KBM-7 (cell line): ENCODE measurements at places on chromosomes 12 and 14.

DNA sequence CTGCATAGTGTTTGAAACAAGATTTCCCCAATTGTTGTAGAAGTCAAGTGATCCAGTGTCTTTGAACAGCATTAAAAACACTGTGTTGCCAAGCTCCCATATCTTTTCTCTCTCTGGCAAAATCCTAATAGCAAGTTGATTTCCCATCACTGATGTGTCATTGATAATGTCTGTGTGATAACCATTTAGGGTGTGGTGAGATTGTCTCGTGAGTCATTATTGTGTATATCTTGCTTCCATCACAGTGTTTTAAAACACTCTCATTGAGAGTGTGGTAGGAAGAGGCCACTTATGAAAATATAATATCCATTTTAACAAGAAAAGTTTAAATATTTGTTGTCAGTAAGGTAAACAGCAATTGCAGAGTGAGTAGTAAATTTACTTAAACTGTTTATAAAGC, 74.7 kb downstream of the PRORP start:
- no peak for DNase-seq

DNA sequence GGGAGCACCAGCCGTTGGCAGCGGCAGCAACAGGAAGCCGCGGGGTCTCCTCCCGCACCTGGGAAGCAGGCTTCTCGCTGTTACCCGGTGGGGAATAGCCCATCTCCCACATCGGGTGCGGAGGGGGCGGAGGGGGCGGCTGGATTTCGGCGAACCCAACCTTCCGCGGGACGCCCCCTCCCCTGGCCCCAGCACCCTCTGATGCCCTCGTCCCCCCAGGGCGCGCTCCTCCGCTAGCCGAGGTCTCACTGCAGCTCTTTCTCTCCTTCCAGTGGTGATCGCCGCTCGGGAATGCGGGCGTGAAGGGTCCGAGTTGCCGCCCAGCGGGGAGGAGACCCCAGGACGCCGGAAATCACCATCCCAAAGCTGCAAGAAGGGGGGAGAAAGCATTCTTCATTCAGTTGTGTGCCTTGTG, 303 bp downstream of the SAMD4A start:
- DNase-seq: no peak

DNA sequence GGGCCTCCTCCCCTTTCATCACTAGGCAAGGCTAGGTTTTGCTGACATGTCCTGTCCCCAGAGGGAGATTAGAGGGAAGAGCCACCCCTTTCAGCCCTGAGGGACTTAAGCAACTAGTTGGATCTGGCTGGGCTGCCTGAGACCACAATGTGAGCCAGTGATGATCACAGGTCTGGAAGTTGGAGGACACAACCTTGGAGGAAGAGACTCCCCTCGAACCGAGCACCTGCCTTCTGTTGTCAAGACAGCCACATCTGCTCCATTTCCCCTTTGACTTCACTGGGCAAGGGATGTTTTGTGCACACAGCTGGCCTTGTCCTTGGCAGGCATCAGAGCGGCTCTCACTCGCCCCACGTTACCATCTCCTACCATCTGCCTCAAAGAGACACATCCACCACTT, 31.4 kb downstream of the MVK start:
- no peak for DNase-seq

DNA sequence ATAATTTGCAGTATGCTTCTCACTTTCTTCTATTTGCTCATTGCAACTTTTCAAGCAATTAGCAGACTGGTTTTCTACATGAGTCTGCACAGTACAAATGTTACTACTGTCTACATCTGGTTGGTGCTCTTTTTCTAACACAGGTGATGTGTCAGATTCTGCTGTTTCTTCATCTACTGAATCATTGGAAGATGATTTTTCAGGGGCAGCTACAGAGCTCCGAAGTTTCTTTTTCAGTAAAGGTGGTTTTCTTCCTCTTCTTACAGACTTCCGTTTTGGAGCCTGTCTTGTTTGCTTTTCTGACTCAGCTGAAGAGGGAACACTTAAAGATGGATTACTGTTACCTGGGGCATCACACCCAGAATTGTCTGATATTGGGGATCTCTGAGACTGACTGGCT, 62.1 kb downstream of the SCAF11 start:
- DNase-seq: no peak

DNA sequence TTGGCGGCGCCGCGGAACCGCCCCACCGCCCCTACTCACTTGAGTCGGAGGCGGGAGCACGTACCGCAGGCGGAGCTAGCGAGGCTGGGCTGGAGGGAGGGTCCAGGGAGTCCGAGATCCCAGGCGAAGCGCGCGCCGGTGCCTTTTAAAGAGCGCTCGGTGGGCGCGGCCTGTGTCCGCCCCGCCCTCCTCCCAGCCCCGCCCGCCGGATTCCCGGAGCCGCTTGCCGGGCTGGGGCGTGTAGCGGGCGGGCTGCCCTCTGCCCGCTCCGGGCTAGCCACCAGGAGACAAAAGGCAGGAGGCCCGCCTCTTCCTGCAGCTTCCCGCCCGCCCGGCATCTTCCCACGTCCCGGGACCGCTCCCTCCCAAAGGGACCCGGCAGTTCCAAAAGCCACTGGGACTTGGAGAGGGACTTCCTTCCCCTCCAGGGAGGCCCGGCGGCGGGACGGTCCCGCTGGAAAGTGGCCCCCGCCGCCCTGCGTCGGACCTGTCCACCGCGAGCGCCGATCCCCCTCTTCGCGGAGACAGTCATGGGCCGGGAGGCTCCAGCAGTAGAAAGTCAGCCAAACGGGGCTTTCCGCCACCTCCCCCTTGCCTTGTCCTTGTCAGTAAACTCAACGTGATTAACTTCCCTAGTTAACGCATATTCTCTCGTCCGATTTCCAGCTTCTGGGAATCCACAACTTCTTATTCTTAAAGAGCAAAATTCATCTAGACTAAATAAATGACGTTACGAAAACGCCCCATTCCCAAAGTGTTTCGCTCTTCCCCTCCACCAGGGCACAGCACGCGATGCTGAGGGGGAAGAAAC, at the start of gene CSRP2:
TSS of gene CSRP2 (minus strand) at position 121 of the 811 bp plus-strand sequence. CDS start 12,759 bp downstream, outside the sequence.
- DNase-seq: peak; percentile 88

GRCh38 chr14:96470331-96470730, 31.9 kb upstream of the PAPOLA start:
- no peak for DNase-seq

- peak; percentile 73 for DNase-seq
These were observed 6.3 kb upstream of the TPCN1 start for GRCh38 chr12:113214895-113215400.

GRCh38 chr14:93496856-93497741, 66.4 kb downstream of the UNC79 start:
- DNase-seq: no peak

GRCh38 chr12:108918960-108919642, 39.2 kb downstream of the DAO start:
- DNase-seq: no peak

DNA sequence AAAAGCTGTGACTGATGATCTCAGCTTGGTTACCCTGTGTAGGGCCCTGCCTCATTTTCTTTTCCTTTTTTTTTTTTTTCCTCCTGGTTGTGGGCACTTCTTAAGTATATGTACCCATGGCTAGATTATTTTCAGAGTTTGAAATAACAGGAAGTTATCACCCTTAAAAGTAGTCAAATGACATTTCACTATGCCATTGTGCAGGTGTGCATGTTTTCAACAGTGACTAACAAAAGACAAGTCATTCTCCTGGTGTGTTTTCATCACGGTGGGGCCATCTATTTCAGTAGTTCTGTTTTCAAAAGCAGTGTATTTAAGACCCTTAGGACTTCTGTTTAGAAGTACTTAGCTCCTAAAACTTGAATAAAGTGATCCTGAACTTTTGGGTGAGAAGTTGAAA, 15.0 kb downstream of the GABARAPL1 start:
- DNase-seq: no peak

GRCh38 chr14:31205681-31206535, 1.7 kb downstream of the HECTD1 start:
- peak; percentile 47 for DNase-seq

DNA sequence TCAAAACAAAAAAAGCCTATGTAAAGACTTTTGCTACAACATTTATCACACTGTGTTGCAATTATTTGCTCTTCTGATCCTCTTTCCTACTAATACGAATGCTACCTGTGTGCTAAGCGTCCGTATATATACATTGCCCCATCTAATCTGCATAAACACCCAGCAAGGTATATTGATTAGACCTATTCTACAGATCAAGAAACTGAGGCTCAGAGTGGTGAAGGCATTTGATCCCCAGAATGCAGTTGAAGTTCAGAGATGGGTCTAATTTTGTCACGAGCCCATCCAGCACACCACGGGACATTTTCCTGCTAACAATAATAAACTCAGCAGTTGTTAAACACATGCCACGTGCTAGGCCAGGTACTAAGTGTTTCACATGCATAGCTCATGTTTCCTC, 25.1 kb upstream of the CORO1C start:
- no peak for DNase-seq

- no peak for DNase-seq
These were observed 901 bp upstream of the NFKBIA start for GRCh38 chr14:35405304-35405996.

- no peak for DNase-seq
These were observed 18.9 kb downstream of the IGF1 start for GRCh38 chr12:102461501-102461900.

GRCh38 chr12:93335603-93336162, 42.0 kb upstream of the NUDT4 start:
- no peak for DNase-seq

DNA sequence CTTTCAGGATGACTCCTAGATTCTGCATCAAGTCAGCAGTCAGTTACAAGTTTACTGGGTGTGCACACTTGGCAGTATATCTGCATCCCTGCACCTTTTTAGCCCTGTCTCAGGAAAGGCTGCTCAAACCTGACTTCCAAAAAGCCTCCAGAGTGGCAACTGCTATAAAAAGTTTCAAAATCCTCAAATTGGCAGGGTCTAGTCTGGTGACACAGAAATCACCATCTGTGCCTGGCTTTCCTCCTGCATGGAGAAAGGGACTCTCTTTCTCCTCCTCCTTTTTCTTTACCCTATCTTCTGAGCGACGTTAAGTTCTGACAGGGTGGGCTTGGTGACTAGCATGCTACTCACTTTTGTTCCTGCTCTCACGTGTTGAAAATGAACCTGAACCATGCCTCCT, 679.5 kb downstream of the C12orf50 start:
- no peak for DNase-seq

- DNase-seq: no peak
These were observed 120.7 kb downstream of the C12orf75 start for GRCh38 chr12:105451211-105451610.

- DNase-seq: no peak
These were observed 73.7 kb downstream of the ANKS1B start for GRCh38 chr12:99911081-99911480.

DNA sequence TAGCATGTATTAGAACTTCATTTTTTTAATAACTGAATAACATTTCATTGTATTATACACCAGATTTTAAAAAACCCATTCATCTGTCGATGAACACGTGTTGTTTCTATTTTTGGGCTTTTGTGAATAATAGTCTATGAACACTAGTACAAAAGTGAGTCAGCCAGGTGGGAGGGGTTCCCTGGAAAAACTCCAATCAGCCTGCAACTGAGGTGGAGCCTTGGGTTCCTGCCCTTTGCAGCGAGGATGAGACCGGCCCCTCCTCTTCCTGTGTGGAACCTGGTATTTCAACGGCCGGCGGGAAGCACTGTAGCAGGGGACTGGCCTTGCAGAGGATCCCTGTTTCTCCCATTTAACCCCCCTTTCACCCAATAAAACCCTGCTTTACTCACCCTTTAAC, 56.1 kb downstream of the LMNTD1 start:
- no peak for DNase-seq

GRCh38 chr14:105389976-105390848, 8.1 kb upstream of the TEX22 start:
- DNase-seq: no peak

GRCh38 chr12:53844994-53845844, 93.4 kb upstream of the HOXC13 start:
- no peak for DNase-seq

DNA sequence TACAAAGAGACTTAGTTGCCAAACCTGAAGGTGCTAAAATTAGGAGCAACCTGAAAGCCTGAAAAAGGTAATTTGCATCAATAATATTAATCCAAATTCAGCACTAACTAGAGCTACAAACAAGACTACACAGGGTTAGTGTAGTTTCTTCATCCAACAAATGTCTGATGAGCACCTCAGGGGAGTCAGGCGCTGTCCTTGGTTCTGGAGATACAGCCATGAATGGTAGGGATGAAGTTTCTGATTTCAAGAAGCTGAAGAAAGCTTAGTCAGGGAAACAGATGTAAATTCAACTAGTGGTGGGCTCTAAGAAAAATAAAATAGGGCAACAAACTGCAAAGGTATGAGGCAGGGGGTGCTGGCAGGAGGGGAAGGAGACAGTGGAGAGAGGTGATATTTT, 266.3 kb downstream of the GLT1D1 start:
- peak; percentile 0 for DNase-seq

DNA sequence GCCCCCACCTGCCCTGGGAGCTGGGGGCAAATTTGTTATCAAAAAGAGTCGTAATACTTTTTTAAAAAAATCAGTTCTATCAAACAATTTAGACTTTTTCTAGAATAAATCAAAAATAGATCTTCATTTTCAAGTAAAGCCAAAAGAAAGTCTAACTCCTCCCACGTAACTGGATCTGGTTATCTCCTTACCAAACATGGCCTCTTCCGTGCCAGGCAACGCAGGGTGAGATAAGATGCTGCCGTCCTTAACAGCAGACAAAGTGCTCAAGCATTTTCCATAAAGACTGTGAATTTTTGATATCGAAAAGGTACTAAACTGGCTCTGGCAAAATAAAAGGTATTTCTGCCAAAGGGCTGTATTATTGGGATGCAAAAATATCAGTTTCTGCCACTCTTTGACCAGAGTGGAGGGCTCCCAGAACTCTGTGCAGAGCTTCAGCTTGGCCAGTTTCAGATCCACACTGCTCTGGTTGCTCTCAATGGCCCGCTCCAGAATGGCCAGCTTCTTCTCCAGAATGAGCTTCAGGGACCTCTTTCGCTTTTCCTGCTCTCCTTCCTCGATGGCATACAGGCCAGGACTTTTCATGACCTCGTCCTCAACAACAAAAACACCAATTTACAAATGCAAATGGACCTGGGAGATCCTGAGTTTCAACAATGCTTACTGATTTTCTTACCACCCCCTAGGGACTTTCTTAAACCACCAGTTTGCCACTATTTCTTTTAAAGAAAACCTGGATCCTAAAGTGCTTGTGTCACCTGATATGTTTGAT, 29.0 kb downstream of the NRDE2 start:
- DNase-seq: no peak

- peak; percentile 66 for DNase-seq
These were observed 34.7 kb upstream of the NRXN3 start for GRCh38 chr14:78135450-78135891.

DNA sequence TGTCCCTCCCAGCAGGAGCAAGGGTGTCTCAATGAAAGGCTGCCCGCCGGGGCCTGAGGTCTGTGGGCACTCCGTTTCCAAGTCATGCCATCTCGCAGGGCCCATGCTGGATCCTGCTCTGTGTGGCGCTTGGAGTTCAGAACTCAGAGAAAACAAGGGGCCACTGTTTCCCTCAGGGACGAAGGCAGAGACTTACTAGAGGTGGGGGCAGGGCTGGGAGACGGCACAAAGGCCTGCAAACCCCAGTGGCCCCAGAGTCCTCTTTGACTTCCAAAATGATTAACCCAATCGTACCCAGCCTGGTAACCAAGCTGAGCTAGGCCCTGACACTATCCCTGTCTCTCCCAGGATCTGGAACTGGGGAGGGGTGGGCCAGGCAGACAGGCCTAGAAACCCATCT, 95.8 kb downstream of the ITPK1 start:
- DNase-seq: no peak

- DNase-seq: no peak
These were observed 206.7 kb upstream of the CPNE8 start for GRCh38 chr12:39112064-39112463.

- DNase-seq: no peak
These were observed 563 bp downstream of the DCP1B start for GRCh38 chr12:2003676-2004112.

GRCh38 chr14:63986789-63987533, 134.2 kb downstream of the SYNE2 start:
- DNase-seq: no peak
